ENCODE measurements at places on chromosomes 7 and 10.
A peak's percentile ranks its signal among the peaks of the same experiment; 100 is the strongest.

DNA sequence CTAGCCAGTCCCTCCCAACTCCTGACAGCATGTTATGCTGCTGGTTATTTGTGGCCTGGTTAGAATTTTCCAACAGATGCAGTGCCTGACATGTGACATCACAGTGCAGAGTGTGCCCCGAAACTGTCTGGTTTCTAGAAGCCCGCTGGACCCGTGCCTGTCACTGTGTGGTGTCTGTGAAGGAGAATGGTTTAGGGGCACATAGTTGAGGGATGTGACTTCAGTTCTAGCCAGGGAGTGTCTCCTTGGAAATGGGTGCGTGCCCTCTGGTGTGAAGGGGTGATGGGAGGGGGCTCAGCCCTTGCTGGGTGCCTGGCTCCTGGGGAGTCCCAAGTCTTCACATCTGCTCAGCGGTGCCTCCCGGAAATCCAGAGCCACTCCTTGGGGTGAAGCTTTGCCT, 303.6 kb downstream of the GLRX3 start:
- no peak for DNase-seq

- no peak for DNase-seq
Measured at GRCh38 chr7:30566596-30566995, 28.1 kb upstream of the GARS1 start.

- no peak for DNase-seq
Measured at GRCh38 chr10:97515271-97515978, 16.7 kb downstream of the UBTD1 start.

DNA sequence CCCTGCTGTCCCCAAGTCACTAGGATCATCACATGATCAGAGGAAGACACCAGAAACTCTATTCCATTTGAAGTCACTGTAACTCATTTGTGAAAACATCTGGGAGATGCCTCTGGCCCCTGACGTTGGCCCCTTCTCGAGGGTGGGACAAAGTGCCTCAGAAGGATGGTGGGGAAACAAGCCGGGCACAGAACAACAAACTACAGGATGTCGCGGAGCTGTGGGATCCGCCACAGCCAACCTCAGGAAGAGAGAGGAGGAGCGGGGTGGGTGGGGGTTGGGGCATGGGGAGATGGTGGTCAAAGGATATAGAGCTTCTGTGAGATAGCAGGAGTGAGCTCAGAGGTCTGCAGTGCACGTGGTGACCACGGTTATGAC, 265.6 kb upstream of the TCERG1L start:
- DNase-seq, result no peak

DNA sequence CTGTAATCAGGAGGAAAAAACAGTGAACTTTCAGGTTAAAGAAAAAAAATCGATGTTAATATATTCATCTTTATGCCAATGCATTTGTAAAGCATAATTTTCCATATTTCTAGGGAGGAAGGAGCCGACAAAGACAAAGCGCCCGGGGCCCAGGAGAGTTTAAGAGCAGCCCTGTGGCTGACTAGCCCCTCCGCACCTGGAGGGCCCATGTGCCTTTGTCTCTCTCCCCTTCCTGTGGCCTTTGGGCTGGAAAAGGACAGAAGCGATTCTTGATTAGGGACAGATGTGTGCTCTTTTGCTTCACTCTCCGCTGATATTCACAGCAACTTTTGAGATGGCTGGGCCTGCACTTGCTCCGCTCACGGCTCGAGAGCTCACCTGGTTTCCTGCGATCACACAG, 23.1 kb downstream of the DDC start:
- DNase-seq, result no peak

DNA sequence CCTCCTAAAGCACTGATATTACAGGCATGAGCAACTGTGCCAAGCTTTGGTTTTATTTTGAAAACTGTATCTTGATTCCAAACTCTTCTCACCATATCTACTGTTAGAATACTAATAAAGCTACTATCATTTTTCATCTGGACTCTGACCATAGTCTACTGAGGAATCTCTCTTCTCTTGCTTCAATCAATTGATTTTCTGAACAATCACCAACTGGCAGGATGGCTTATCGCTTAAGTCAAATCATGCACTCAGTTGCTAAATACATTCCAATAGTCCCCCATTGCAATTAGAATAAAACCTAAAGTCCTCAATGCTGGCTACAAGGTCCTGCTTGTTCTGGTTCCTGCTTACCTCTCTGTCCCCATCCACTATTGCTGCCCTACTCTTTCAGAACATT, 2.3 kb upstream of the APBB1IP start:
- no peak for DNase-seq

GRCh38 chr7:18016547-18017444, 10.8 kb downstream of the PRPS1L1 start:
- DNase-seq, result no peak

DNA sequence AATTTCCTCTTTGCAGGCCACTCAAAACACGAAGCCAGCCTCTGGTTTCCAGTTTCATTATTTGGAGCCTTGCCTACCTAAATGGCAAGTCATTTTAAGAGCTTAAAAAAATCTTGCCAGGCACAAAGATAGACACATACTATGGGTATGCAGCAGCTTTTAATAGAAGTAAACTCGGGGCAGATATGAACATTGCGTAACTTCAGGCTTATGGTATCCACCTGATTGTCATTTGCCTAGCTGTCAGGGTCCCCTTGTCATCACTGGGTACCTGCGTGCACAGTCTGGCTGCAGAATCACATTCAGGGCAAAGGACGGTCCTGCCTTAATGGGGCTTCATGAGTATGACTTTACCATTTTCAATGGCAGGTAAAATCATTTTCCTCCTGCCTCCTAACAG, 466.1 kb upstream of the NRP1 start:
- no peak for DNase-seq

DNA sequence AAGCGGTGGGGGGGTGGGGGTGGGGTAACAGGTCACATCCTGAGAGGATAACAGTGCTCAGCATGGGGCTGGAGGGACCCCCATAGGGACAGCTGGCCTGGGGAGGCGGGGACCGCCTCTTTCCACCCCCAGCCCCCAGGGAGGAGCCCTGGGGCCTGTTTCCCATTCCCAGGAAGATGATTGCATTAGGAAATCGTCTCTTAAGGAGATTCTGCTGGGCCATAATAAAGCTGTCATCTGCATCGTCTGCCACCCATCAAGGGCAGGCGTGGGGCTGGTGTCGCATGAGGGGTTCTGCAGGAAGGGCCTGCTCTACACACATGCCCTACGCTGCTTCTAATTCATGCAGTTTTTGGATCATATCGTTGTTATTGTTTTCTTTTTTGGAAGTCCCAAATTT, 17.2 kb downstream of the RET start:
- no peak for DNase-seq

DNA sequence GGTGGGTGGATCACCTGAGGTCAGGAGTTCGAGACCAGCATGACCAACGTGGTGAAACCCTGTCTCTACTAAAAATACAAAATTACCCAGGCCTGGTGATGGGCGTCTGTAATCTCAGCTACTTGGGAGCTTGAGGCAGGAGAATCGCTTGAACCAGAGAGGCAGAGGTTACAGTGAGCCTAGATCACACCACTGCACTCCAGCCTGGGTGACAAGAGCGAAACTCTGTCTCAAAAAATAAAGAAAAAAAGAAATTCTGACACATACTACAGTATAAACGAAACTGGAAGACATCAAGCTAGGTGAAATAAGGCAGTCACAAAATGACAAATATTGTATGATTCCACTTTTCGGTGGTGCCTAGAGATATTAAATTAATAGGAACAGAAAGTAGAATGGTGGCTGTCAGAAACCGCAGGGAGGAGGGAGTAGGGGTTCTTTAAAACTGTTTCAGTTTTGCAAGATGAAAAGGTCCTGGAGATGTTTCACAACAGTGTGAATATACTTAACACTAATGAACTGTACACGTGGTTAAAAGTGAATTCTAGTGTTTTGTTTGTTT, 23.2 kb downstream of the PILRA start:
- no peak for DNase-seq

GRCh38 chr10:59432207-59432900, 70.0 kb upstream of the FAM13C start:
- DNase-seq, result no peak

GRCh38 chr10:79445977-79446757, 743 bp upstream of the ZCCHC24 start:
- DNase-seq, result peak; percentile 14

GRCh38 chr10:28942012-28942411, 264.7 kb downstream of the BAMBI start:
- DNase-seq, result no peak

DNA sequence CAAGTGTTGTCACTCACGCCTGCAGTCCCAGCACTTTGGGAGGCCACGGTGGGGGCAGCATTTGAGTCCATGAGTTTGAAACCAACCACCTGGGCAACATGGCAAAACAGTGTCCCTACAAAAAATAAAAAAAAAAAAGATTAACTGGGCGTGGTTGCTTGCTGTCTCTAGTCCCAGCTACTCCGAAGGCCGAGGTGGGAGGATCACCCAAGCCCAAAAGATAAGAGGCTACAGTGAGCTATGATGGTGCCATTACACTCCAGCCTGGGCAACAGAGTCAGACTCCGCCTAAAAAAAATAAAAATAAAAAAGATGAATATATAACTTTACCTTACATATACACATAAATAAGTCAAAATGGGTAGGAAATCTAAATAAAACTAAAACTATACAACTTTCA, 2.5 kb upstream of the LMOD2 start:
- no peak for DNase-seq

- no peak for DNase-seq
Measured at GRCh38 chr10:44379907-44380306, 5.0 kb downstream of the CXCL12 start.

GRCh38 chr7:2387897-2388636, 15.3 kb upstream of the CHST12 start:
- DNase-seq, result no peak

DNA sequence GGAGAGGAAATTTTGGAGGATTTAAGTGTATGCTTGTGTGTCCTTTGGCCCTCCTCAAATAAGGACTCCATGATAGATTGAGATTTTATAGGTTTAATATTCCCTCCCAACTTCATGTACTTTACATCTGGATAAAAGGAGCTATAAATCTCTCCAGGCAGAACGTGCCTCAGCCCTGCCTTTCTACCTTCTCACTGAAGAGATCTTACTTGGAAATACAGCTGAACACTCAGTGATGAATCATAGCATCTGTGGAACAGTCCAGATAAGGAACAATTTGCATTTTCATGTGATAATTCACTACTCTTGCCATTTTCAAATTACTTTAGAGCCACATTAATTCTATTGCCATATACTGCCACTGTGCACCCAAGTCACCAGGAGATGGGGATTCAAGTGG, 364.6 kb upstream of the PODXL start:
- no peak for DNase-seq

DNA sequence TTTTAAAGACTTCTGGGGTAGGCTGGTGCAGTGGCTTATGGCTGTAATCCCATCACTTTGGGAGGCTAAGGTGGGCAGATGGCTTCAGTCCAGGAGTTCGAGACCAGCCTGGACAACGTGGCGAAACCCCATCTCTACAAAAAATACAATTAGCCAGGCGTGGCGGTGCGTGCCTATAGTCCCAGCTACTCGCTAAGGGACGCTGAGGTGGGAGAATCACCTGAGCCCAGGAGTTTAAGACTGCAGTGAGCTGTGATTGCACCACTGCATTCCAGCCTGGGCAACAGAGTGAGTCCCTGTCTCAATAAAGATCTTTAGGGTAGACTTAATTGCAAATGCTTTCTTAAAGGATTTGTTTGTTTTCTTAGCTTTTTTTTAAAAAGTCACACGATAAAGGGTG, 29.3 kb downstream of the PTPN12 start:
- DNase-seq, result no peak

DNA sequence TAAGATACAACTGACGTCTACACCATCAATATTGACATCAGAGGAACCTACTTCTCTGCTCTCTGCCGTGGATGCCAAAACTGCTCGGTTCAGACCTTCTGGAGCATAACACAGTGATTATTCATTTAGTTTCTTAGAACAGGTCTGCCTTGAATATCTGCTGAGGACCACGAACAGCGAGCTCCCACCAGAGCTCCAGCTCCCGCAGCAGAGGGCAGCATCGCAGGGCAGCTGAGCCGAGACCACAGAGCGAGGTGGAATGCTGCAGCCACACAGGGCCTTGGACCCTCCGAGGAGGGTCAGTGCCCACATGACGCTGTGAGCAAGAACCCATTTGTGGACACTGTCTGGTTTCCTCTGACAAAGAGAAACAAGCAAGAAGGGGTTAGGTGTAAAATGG, 6.8 kb downstream of the VIPR2 start:
- no peak for DNase-seq

DNA sequence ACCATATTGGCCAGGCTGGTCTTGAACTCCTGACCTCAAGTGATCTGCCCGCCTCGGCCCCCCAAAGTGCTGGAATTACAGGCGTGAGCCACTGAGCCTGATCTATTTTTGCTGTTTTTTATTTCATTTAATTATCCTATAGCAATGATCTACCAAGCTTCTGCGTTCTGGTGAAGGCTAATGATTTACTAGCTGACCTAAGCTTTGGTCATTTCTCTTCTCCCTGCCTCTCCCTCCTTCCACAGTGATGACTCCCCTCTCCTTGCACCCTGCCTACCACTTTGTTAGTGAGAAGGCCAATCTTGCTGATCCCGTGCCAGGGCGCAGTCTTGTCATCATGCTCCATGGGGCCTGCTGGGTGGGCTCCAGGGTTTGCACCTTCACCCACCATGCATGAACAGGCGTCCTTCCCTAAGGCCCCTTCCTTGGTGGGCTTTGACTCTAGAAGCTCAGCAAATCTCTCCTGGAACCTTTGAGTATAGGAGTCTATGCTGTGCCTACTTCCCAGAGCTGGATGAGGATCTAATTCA, 11.9 kb upstream of the ZCCHC24 start:
- no peak for DNase-seq

GRCh38 chr7:37065779-37066271, 341.5 kb upstream of the AOAH start:
- no peak for DNase-seq

GRCh38 chr7:17502213-17503060, 204.0 kb downstream of the AHR start:
- no peak for DNase-seq

DNA sequence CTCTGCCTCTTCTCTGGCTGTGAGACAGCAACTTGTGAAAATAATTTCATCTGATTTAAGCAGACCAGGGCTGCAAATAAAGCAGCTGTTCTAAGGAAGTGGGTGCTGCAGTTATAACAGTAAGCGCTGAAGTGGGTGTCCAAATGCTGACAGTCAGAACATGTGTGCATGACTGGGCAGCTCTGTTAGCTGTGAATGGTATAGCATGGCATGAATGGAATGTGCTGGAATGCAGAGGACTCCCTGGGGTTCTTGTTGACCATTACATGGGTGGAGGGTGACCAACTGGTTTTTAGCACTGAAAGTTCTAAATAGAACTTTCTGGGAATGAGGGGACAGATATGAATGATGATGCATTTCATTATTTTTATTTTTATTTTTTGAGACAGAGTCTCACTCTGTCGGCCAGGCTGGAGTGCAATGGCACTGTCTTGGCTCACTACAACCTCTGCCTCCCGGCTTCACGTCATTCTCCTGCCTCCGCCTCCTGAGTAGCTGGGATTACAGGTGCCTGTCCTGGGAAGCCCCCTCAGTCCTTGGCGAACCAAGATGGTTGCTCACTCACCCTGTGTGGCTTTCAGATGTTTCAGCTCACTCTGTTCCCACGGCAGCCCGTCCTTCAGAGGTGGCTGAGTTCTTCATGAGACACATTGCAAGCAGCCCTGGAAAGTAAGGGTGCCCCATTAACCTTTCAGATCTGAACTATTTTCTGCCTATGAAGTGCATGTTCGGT, 319.8 kb upstream of the PHYHIPL start:
- no peak for DNase-seq

GRCh38 chr7:150432915-150433892, 17.2 kb upstream of the GIMAP8 start:
- no peak for DNase-seq

- DNase-seq, result no peak
Measured at GRCh38 chr10:97737770-97738265, 890 bp downstream of the ZFYVE27 start.

- DNase-seq, result no peak
Measured at GRCh38 chr7:29812185-29812876, 6.0 kb downstream of the WIPF3 start.
